Cardiac septum (tissue), 1 donor: ENCODE measurements at places on chromosomes 6 and 20. TPM values are rescaled to one million over a fixed set of nuclear protein-coding genes. Genes with fewer than 3 reads are reported as not detected.

Gene SLC22A23
- total RNA-seq, result 3.2 TPM

- DNase-seq, result no peak
Measured at GRCh38 chr6:129555206-129555832, 154.7 kb downstream of the ARHGAP18 start.

DNA sequence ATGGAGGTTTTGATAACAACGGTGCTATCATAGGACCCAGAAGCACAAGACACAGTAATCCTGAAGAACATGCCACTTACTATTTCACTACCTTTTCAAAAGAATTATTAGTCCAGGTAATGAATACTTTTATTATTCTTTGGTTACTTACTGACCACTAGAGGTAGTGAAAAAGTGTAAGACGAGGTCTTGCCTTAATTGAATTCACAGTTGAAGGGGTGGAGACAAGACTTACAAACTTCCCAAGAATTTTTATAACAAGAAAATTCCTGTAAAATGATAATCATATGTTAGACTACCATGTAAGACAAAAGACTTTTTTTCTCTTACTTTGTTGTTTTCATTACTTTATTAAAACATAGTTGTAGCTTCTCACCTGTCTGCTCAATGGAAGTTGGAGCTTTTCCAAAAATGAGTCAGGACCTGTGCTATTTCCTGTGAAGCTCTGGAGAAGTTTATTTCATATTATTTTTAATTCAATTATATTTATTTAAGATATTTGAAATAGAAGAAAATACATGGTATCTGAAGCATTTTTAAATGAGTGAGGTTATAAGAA is 52.4 kb downstream of the DOP1A start:
- no peak for DNase-seq

DNA sequence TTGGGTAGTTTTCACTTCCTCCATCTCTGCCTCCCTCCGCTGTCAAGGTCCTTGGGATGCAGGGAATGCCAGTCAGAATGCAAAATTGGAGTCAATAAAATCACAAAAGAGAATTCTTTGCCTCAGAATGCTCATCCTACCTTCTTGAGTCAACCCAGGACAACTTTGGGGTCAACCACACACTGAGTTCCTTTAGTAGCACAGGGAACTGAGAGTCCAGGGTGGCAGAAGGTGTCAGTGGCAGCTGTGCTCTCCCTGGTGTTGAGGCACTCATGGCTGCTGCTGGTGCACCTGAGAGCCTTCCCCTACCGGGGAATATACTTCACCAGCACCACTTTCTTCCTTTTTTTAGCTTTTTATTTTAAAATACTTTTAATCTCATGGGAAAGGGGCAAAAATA is 829 bp upstream of the NOTCH4 start:
- DNase-seq, result no peak

GRCh38 chr20:38893056-38893564 is 33.1 kb upstream of the FAM83D start:
- no peak for DNase-seq

DNA sequence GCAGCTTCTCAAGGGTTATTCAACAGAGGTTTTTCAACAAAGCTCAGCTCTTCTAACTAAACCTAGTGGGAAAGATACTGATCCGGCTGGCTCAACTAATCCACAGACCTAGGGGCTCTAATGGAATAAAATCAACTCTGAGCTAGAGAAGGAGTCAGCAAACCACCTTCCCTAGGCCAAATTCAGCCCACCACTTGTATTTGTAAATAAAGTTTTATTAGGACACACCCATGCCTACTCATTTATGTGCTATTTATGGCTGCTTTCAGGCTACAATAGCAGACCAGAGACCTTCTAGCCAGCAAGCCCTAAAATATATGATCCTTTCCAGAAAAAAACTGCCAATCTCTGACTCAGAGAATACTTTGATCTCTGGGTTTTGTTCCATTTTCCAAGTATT is 6.0 kb upstream of the RAB22A start:
- DNase-seq, result no peak
